ENCODE measurements at places on chromosomes 12 and 14. TPM values are rescaled to one million over a fixed set of nuclear protein-coding genes. Genes with fewer than 3 reads are reported as not detected.

- no peak overlapping the region for H3K4me3 ChIP-seq
- no peak for DNase-seq
- H3K27ac ChIP-seq, result no peak overlapping the region
These were observed 1098.0 kb downstream of the BCL11B start for GRCh38 chr14:98174041-98174440.

DNA sequence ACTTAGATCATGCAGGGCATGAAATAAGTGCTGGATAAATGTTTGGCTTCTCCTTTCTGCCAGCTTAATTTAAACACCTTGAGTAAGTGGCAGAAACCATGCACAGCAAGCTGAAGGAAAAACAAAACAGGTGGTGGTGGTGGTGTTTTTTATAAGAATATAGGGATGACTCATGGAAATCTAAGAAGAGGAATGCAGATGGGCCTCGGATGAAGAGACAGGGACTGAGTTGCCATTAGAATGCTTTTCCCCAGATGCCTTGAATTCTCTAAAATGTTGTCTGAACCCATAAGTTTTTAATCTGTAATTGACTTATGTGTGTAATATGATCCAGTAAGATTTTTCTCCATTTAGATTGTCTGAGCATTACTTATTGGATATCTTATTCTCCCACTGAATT is 93.1 kb upstream of the ZDHHC17 start:
- H3K27me3 ChIP-seq, result no peaks in the 10 kb centered on the region
- H3K4me1 ChIP-seq, result peaks cover 3% of the 10 kb centered on the region
- no peaks in the 10 kb centered on the region for H3K36me3 ChIP-seq
- DNase-seq, result no peak
- no peak overlapping the region for H3K27ac ChIP-seq

DNA sequence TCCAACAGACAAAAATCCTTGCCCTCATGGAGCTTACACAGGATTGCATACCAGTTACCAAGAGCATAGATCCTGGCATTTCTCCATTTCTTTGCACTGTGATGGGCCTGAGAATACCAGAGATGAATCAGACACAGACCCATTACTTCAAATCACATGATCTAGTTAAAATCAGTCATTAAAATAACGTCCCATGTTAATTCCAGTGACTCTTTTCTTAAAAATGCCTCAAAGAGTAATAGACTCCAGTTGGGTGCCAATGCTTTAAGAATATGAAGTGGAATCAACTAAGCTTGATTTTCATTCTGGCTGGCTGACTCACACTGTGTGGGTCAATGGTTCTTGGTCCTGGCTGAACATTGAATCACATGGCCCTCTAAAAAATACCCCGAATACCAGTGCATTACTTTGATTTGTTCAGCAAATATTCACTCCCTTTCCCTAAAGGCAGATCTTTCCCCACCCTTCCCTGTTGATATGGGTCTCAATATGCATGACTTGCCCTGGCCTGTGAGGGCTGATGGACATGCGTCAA is 11.0 kb downstream of the ASB2 start:
- DNase-seq, result no peak
- no peak overlapping the region for H3K4me3 ChIP-seq
- H3K4me1 ChIP-seq, result no peaks in the 10 kb centered on the region
- H3K36me3 ChIP-seq, result no peaks in the 10 kb centered on the region

GRCh38 chr12:79086541-79087296 is 222.1 kb downstream of the SYT1 start:
- no peaks in the 10 kb centered on the region for H3K36me3 ChIP-seq
- DNase-seq, result no peak
- H3K27me3 ChIP-seq, result no peaks in the 10 kb centered on the region

GRCh38 chr12:76627346-76628135 is 68.0 kb upstream of the OSBPL8 start:
- no peaks in the 10 kb centered on the region for H3K27me3 ChIP-seq
- H3K4me3 ChIP-seq, result no peak overlapping the region
- H3K27ac ChIP-seq, result no peak overlapping the region
- DNase-seq, result no peak
- H3K36me3 ChIP-seq, result no peaks in the 10 kb centered on the region

MAP3K12 gene
- total RNA-seq, result 26.6 TPM

ENDOU gene
- not detected for total RNA-seq

Data from H9 (cell line).